ENCODE measurements at places on chromosomes 2 and 18.

GRCh38 chr2:152174574-152174973 is 989 bp downstream of the STAM2 start:
- no peak for DNase-seq

DNA sequence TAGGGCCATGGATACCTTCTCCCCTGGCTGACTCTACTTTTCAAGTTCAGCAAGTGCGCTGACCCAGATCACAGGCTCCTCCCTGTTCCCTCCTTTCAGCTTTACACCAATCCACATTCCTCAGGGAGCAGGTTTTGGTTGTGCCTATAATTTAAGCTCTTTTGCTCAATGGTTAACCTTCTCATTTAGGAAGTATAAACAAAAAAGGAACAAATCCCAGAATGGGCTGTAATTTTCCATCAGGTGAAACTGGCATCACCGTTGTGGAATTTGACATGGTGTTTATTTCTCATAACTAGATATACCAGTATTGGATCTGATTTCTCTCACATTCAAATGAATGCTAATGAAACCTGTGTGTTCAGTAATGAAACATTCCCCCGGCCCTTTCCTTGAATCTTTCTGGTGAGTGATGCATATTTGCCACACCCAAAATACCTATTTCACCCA is 13.6 kb downstream of the STRN start:
- DNase-seq, result no peak

DNA sequence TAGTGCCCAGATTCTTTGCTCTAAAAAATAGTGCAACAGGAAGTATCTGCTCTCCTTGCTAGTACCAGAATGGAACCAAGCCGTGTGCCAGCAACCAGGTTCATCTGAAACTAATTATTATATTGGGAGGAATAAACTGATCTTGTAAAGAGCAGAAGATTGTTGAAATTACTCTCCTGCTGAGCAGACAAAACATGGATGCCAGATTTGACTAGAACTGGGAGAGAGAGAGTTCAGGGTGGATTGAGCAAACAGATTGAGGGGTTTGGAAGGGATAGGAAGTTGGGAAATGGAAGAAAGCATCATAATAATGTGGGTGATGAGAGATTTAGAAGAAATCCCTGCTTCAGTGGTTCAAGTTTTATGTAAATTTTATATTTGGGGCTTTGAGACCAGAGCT is 160.1 kb upstream of the RASGRP3 start:
- no peak for DNase-seq

DNA sequence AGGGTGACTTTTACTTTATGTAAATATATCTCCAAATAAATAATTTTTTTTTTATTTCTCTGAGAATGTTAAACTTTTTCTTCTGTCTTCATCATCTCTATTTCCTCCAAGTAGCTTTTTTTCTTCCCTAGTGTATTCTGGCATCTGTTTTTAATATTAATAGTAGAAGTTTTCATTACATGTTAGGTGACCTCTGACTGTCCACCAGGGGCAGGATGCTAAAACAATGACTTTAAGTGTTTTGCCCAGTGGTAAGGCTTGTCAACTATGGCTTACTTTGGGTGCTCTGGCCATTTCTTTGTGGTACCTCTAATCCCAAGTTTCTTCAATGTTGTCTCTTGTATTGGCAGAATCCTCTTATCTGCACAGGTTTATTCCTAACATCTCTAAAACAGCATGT is 127.1 kb downstream of the SRBD1 start:
- DNase-seq, result no peak

- DNase-seq, result no peak
Measured at GRCh38 chr2:27839022-27839618, 51.1 kb downstream of the RBKS start.

All from DMS79 (cell line).